Osteocyte (in vitro differentiated cells): ENCODE measurements at places on chromosomes 1 and 21. TPM values are rescaled to one million over a fixed set of nuclear protein-coding genes. Genes with fewer than 3 reads are reported as not detected.
A peak's percentile ranks its signal among the peaks of the same experiment; 100 is the strongest.

ITPKB gene
- 28.3 and 30.0 TPM in 2 replicates for total RNA-seq

NPHS2 gene
- total RNA-seq = not detected in 2 replicates

SFN gene
- total RNA-seq = not detected in 2 replicates

NHLH1 gene
- 0.16 and 0.31 TPM in 2 replicates for total RNA-seq

PUM1 gene
- total RNA-seq = 139 and 145 TPM in 2 replicates

ZNF281 gene
- 18.0 and 18.2 TPM in 2 replicates for total RNA-seq

CD1C gene
- not detected in 2 replicates for total RNA-seq

DNA sequence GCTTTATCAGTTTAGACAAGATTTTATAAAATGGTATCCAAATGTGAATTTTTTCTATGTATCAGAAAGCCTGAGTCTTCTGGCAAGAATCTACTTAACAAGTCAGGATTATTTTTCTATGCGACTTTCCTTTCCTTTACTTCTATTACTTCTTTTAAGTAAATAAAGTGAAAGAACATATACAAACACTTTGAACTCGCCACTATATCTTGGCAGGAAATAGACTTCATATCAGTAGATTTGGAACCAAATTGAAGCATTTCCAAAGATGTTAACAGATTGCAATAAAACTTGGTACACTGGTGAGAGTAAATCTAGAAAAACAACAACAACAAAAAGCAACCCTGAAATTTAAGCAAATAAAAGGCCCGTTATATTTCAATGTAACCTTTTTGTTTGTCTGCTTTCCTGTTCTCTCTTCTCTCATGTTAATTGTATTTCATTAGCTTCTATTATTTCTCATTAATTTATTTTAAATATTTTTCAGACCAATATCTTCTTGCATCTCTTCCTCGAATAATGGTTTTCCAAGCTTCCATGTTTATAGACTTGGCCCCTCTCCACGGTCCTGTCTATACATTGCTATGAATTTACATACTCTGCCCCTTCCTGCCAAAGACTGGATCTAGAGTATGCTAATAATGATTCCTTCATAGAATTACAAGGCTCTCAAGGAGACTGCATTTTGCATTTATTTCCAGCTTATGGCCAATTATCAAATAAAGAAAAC lies 843.6 kb downstream of the ADGRL2 start:
- no peak overlapping the region for H3K27ac ChIP-seq
- H3K4me3 ChIP-seq = no peak overlapping the region
- no peak for DNase-seq

DNA sequence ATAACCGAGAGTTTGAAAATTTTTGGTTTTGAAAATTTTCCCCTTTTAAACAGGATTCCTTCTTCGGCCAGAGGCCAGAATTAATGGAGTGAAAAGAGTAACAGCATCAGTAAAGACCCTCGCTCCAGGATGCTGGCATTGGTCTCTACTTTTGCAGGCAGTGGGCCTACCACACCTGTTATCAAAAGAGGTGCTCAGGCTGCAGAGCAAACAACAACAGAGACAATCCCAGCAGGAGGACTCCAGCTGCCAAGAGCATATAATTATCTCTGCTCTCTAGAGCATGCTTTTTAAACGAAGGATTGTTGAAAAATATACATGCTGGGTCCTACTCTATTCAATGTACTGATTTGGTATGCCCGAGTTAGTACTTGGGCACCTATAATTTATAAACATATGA lies 1048.5 kb downstream of the PLA2G4A start:
- H3K4me1 ChIP-seq = no peaks in the 10 kb centered on the region
- no peaks in the 10 kb centered on the region for H3K36me3 ChIP-seq
- H3K27ac ChIP-seq = no peak overlapping the region
- H3K27me3 ChIP-seq = no peaks in the 10 kb centered on the region
- H3K4me3 ChIP-seq = no peak overlapping the region

GRCh38 chr1:10635085-10635896 lies 160.5 kb downstream of the PEX14 start:
- no peak overlapping the region for H3K4me3 ChIP-seq
- no peak for DNase-seq
- H3K27me3 ChIP-seq = no peaks in the 10 kb centered on the region
- H3K27ac ChIP-seq = peak overlapping the region; percentile 62
- peaks cover 55% of the 10 kb centered on the region for H3K4me1 ChIP-seq
- no peaks in the 10 kb centered on the region for H3K36me3 ChIP-seq

- H3K4me1 ChIP-seq = no peaks in the 10 kb centered on the region
- peaks cover 12% of the 10 kb centered on the region for H3K27me3 ChIP-seq
- no peak for DNase-seq
- no peaks in the 10 kb centered on the region for H3K36me3 ChIP-seq
Observed at GRCh38 chr21:42431196-42431595, 27.5 kb downstream of the UBASH3A start.

GRCh38 chr1:235025422-235025984 lies 103.1 kb downstream of the TOMM20 start:
- no peaks in the 10 kb centered on the region for H3K27me3 ChIP-seq
- peaks cover 18% of the 10 kb centered on the region for H3K4me1 ChIP-seq
- H3K4me3 ChIP-seq = no peak overlapping the region
- H3K27ac ChIP-seq = no peak overlapping the region

GRCh38 chr1:198734323-198735008 lies 95.6 kb downstream of the PTPRC start:
- no peak for DNase-seq
- H3K4me1 ChIP-seq = peaks cover 10% of the 10 kb centered on the region
- no peaks in the 10 kb centered on the region for H3K36me3 ChIP-seq
- no peak overlapping the region for H3K27ac ChIP-seq
- no peak overlapping the region for H3K4me3 ChIP-seq

- H3K4me3 ChIP-seq = no peak overlapping the region
- peak overlapping the region; percentile 56 for H3K27ac ChIP-seq
- H3K4me1 ChIP-seq = peaks cover 47% of the 10 kb centered on the region
- no peaks in the 10 kb centered on the region for H3K27me3 ChIP-seq
- no peak for DNase-seq
Observed at GRCh38 chr1:174005032-174005431, 17.1 kb downstream of the RC3H1 start.

DNA sequence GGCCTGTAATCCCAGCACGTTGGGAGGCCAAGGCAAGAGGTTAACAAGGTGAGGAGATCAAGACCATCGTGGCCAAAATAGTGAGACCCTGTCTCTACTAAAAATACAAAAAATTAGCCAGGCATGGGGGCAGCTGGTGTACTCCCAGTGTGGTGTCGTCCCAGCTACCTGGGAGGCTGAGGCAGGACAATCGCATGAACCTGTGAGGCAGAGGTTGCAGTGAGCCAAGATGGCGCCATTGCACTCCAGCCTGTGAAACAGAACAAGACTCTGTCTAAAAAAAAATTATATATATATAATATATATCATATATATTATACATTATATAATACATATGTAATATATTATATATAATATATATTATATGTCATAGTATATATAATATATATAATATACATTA lies 249.2 kb upstream of the TPTE start:
- no peaks in the 10 kb centered on the region for H3K27me3 ChIP-seq
- H3K4me1 ChIP-seq = no peaks in the 10 kb centered on the region
- peak; percentile 64 for DNase-seq
- H3K27ac ChIP-seq = no peak overlapping the region

DNA sequence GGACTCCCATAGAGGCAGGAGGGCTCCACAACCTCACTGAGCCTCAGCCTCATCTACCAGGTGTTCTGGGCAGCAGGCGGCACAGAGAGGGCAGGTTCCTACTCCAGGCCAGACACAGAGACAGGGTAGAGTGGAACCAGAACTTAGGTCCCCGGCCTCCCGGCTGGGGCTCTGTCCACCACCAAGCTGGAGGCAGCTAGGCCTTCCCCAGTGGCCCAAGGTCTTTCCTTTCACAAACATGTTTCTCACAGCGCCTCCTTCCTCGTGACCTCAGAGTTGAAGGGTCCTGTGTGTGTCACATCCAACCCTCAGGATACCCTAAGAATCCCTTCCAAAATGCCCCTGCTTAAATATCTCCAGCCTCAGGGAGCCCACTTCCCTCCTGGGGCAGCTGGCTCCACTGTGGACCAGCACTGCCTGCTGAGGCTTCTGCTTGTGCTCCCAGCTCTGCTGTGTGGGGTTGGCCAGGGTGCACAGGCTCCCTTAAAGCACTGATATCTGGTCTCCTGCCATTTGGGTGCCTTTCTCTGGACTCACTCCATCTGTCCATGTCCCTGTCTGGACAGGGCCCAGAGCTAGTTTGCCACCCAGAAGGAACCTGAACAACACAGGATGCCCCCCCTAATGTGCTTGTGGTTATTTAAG lies 33.2 kb upstream of the MAGOH start:
- no peak overlapping the region for H3K27ac ChIP-seq
- H3K4me1 ChIP-seq = no peaks in the 10 kb centered on the region
- no peaks in the 10 kb centered on the region for H3K27me3 ChIP-seq

- H3K27ac ChIP-seq = peak overlapping the region; percentile 45
- H3K36me3 ChIP-seq = peaks cover 9% of the 10 kb centered on the region
- peaks cover 50% of the 10 kb centered on the region for H3K4me1 ChIP-seq
- H3K4me3 ChIP-seq = no peak overlapping the region
- no peak for DNase-seq
Observed at GRCh38 chr1:202586018-202586821, 124.0 kb downstream of the SYT2 start.

- no peaks in the 10 kb centered on the region for H3K27me3 ChIP-seq
- H3K27ac ChIP-seq = peak overlapping the region; percentile 33
- peaks cover 9% of the 10 kb centered on the region for H3K36me3 ChIP-seq
- no peak overlapping the region for H3K4me3 ChIP-seq
- DNase-seq = no peak
Observed at GRCh38 chr1:88730132-88730675, 46.1 kb downstream of the PKN2 start.

- peak; percentile 90 for DNase-seq
- peaks cover 29% of the 10 kb centered on the region for H3K4me1 ChIP-seq
- peaks cover 9% of the 10 kb centered on the region for H3K36me3 ChIP-seq
- H3K27me3 ChIP-seq = no peaks in the 10 kb centered on the region
- no peak overlapping the region for H3K27ac ChIP-seq
Observed at GRCh38 chr1:198935306-198935921, 296.6 kb downstream of the PTPRC start.

- peak; percentile 57 for DNase-seq
- H3K4me1 ChIP-seq = no peaks in the 10 kb centered on the region
- peaks cover 40% of the 10 kb centered on the region for H3K27me3 ChIP-seq
- no peaks in the 10 kb centered on the region for H3K36me3 ChIP-seq
- no peak overlapping the region for H3K27ac ChIP-seq
Observed at GRCh38 chr1:159187647-159188374, 16.4 kb downstream of the CADM3 start.

DNA sequence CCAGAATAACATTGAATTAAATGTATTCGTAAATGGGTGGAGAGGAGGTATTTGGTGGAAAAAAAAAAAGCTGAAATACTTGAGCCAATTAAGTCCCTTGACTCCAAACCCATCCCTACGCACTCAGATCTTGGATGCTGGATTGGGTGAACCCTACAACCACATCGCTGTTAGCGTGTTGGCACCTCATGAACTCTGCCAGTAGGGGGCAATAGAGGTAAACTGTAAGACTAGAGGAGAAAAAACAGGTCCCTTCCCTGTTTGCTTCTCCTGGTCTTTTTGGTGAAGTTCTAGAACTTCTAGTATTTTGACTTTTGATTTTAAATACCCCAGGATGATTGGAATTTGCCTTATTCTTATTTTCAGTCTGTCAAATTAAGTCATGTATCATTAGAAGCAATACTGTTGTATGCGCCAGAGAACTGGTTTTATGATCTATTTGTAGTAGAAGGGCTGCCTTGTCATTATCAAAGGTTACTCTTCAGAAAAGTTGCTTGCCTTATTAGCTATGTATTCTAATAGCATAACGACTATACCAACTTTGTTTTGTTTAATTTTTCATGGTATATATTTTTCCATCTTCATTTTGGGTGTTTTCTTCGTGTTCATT lies 1.9 kb upstream of the OR13G1 start:
- no peak overlapping the region for H3K4me3 ChIP-seq
- H3K27ac ChIP-seq = no peak overlapping the region
- no peak for DNase-seq
- H3K27me3 ChIP-seq = no peaks in the 10 kb centered on the region

DNA sequence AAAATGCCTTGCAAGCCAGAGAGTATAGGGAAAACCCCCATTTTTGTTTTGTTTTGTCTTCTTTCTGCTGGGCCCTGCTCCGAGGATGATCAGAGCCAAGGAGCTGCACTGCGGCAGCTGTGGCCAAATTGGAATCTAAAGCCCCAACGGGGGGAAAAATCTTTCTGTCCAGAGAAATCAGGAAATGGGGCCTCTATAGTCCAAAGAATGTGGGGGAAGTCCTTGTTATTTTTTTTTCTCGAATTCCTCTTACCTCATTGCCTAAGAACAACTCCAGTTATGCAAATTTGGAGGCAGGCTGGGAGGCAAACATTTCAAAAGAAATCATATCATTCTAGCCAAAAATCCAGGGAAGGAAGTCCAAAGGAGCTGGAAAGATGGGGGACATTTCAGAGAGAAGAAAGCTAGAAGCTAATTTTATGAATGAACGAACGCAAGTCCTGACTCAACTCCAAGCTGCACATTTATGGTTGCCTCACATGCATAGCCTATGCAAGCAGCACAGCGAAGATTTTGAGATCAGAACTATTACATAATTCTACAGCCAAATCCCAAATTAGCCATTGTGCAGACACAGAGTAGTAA lies 263.2 kb downstream of the KCTD3 start:
- no peaks in the 10 kb centered on the region for H3K27me3 ChIP-seq
- no peaks in the 10 kb centered on the region for H3K4me1 ChIP-seq
- H3K4me3 ChIP-seq = no peak overlapping the region
- DNase-seq = no peak

DNA sequence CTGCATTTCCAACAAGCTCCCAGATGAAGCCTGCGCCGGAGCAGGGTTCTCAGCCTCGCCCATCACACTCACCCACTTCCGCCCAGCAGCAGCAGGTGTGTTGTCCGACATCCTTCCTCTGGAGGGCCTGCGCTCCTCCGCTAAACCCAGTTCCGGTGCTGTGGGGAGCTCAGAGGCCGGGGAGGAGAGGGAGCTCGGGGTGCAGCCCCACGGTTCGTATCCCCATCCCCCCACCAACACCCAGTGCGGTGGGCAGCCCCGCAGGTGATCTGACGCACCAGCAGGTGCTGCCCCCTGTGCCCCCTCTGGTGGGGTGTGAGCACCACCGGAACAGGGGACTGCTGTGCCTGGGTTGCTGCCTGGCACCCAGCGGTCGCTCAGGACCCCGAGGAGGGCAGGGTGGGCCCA lies 3.4 kb upstream of the PEX10 start:
- H3K27ac ChIP-seq = no peak overlapping the region
- H3K36me3 ChIP-seq = no peaks in the 10 kb centered on the region
- DNase-seq = no peak
- H3K27me3 ChIP-seq = peaks cover 4% of the 10 kb centered on the region
- H3K4me1 ChIP-seq = peaks cover 19% of the 10 kb centered on the region

- H3K4me1 ChIP-seq = peaks cover 42% of the 10 kb centered on the region
- no peaks in the 10 kb centered on the region for H3K36me3 ChIP-seq
- H3K4me3 ChIP-seq = no peak overlapping the region
- peaks cover 3% of the 10 kb centered on the region for H3K27me3 ChIP-seq
Observed at GRCh38 chr1:61588736-61589672, 135.9 kb downstream of the TM2D1 start.

- H3K36me3 ChIP-seq = peaks cover 4% of the 10 kb centered on the region
- no peak for DNase-seq
- H3K4me1 ChIP-seq = peaks cover 28% of the 10 kb centered on the region
- no peaks in the 10 kb centered on the region for H3K27me3 ChIP-seq
Observed at GRCh38 chr1:63624911-63625310, 31.7 kb downstream of the PGM1 start.
